ENCODE measurements at places on chromosomes 11 and 22.

DNA sequence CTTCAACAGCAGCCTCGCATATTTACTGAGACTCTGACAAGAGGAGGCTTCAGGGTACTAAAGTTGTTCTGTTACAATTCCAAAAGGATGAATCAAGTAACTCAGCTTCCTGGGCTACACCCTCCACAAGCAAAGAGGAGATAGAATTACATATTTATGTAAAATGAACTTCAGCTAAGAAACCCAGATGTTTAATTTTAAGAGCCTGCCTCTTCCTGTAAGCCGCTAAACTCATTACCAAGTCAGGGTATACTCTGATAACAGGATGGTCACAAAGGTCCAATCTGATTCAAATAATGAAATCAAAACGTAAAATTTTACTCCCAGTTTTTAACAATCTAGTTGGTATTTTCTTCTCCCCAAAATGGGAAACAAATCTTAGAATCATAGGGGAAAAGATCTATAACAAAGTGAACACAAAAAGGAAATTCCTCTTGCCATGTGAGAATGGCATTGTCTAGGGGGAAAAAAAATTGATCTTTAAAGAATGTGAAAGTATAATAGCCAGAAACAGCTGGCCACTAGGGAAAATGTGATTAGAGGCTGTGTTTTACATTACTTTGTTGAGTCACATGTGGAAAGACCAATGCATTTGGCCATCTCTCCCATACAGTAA, 30.9 kb downstream of the CHEK2 start:
- no peak for DNase-seq

- no peak for DNase-seq
These were observed 2.6 kb upstream of the UCP3 start for GRCh38 chr11:74011360-74012073.

- DNase-seq = no peak
These were observed 20.5 kb upstream of the IL17REL start for GRCh38 chr22:50032941-50033601.

DNA sequence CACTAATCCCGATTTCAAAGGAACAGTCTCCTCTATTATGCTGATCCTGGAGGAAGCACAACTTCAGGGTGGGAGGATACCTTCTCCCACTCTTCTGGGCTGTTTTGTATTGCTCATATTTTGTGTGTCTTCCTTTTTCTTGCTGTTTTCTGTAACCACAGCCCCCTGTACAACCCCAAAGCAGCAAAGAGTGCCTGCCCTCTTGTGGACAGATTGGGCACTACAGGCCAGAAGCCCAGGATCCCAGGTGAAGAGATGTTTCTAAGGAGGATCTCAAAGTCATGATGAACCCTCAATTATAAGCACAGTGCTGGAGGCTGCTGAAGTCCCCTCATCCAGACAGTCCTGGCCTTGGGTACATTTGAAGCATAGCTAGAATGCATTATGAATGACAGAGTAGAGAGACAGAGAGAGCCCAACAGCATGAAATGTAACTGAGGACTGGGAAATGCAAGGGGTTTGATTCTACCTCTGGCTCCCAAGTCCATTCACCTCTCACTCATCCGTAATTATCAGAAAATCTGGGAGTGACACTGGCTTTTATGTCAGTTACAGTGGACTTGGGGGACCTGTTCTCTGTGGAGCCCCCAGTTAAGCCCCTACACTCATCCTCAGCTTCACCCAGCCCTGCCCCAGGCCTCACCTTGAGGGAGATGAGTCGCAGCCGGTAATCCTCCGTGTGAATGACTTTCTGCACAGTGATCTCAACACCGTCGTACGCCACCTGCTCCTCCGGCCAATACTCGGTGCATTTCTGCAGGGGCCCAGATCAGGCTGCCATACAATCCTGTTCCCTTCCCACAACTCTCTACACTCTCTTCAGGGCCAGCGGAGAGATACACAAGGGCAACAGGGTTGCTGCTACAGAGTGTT, 6.2 kb upstream of the IGSF22 start:
- peak; percentile 82 for DNase-seq

GRCh38 chr22:17264321-17265052, 45.3 kb upstream of the ADA2 start:
- DNase-seq = no peak
